ENCODE measurements at places on chromosomes 5 and 9.

DNA sequence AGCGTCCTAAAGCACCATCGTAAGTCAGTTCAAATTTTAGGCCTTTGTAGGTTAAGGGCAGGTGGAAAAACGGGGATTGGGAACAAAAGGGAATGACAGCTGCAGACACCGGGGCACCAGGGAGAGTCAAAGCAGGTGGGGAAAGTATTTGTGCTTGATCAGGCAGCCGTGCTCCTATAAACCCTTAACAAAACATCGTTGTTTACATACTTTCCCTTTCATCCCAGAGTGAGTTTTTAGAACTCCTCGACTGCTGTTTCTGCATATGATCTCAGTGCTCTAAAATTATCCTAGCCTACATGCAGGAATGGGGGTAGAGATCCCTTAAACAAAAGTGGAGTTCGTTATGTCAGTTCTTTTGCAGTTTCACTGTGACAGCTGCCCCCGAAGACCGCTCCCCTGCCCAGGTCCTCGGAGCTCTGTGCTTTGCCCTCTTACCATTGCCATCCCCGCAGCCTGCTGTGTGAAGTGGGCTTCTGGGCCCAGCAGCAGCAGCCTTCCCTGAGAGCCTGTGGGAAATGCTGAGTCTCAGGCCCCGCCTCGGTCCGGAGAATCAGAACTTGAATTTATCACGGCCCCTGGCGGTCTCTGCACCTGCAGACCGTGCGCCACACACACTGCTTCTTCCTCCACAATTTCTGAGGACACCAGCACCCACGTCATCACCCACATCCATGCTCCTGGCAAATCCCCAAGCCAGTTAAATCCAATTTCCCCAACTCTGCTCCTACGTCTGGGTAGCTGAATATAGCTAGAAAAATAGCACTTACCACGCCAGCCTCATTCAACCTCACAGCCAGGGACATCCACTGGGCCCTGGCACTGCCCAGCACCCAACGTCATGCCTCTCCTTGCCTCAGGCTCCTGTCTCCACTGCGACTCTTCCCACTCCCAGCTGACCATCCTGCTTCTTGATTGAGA is 86.8 kb downstream of the NSUN2 start:
- no peak for DNase-seq

DNA sequence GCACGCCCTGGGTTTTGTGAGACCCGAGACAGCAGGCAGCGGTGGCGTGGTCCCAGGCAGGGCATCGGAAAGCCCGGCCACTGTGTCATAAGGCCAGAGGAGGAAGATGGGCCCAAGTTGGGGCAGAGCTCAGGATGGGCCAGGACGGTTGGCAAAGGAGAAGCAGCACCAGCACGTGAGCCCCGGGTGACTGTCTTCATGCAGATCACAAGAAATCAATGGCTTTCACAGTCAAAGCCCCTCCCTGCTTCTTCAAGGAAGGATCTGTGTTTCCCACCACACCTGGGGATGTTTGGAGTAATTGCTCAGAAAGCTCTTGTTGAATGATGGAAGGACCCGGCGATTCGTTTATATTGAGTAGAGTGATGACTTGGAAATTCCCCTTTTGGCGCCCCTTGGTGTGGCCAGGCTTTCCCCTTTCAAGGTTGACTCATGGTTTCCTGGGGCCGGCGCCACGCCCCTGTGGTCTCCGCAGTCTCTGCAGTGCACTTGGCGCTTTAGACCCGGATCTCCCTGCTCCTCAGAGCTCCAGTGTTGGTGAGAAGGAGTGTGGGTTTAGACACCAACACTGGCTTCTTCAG is 52.1 kb downstream of the IL31RA start:
- peak; percentile 19 for DNase-seq

DNA sequence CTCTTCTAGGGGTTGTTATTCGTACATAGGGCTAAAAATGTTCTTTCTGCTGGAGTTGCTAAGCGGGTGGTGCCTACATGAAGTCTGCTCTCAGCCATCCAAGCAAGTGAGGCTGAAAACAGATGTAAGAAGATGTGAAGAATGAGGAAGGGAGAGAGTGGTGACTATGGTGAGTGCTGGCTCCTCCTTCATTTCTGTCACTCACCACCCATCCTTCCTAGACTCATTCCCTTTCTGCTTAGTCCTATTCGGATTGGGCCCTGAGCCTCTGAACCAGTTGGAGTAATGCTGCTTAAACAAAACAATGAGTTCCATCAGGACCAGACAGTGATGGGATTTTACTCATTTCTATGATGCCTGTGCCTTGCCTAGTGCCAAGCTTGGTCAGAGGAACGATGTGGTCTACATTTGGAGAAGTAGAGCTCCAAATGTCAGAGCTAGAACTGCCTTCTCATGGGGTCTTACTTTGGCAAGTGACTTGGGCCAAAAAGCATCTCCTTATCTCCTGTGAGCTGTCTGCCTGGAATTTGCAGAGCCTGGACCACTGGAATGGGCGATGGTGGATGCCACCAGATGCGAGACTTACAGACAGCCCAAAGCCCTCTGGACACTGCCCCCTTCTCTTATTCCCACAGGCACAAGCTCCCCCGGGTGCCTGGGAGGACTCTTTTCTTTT is 192.9 kb downstream of the FBXL7 start:
- no peak for DNase-seq

- DNase-seq = peak; percentile 16
These were observed 19.7 kb downstream of the TUSC1 start for GRCh38 chr9:25658571-25658970.

GRCh38 chr5:180211761-180212035 is 2.7 kb upstream of the RASGEF1C start:
- DNase-seq = no peak

DNA sequence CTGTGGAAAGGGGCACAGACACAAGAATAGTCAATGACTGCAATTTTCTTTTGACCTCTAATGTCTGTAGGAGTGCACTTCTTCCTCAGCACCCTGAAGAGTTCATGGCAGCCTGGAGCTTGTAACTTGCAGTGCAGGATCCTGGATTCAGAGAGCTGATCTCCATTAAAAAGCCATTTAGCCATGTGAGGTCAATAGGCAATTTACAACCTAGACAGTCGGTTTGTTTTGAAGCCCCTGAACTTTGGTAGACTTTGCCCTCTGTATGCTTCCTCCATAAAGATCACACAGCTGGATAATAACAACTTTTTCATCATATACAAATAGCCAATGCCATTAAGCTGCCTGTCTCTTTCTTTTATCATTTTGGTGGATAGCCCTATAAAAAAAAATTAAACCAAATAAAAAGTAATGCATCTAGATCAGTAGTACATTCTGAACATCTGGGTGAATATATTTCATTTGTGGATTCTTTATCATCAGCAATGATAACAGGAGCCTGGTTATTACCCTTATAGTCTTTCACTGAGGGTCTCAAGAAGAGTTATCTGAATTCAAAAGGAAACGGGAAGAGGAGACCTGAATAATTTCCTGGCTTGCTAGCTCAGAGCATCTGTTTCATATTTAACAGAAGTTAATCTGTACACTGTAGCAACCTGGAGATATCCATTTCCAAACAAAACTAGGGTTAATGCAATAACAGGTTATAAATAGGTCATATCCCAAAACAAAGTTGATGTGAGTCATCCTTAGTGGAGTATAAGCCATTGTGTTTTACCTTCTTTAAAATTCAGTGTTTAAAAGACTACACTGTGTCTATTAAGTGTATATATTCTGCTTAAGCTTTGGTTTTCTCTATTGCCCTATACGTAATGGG is 193.8 kb upstream of the ACTBL2 start:
- DNase-seq = peak; percentile 54

- DNase-seq = no peak
These were observed 225.3 kb upstream of the TLE4 start for GRCh38 chr9:79346350-79347020.

- no peak for DNase-seq
These were observed 23.1 kb downstream of the CXXC5 start for GRCh38 chr5:139671096-139671841.

DNA sequence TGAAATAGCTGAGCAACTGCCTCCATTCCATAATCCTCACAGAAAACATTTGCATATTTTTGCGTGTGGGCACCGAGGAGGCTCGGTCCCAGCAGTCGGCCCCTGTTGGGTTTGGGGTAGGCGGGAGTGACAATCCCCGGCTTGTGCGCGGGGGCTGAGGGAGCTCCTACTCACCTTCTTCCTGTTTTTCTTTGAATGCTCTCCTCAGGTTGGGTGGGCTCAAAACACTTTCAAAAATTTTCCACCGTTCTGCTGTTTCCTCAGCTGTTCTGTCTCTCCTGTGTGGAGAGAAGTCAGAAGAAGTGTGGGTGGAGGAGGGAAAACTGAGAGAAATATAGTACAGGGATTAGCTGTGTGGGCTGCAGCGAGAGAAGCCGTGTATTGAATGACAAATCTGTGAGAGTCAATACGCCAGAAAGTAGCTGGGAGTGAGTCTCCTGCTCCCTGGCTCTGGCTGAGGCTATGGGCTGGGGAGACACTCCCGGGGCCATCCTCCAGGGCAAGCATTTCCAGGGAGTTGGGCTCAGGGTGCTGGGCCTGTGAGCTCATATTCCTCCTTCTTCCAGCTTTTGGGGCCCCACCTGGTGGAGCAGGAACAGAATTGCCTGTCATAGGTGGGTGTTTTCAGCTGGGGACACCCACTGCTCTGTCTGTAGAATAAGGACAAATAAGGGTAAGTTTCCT is 84.7 kb downstream of the CMYA5 start:
- DNase-seq = peak; percentile 77

DNA sequence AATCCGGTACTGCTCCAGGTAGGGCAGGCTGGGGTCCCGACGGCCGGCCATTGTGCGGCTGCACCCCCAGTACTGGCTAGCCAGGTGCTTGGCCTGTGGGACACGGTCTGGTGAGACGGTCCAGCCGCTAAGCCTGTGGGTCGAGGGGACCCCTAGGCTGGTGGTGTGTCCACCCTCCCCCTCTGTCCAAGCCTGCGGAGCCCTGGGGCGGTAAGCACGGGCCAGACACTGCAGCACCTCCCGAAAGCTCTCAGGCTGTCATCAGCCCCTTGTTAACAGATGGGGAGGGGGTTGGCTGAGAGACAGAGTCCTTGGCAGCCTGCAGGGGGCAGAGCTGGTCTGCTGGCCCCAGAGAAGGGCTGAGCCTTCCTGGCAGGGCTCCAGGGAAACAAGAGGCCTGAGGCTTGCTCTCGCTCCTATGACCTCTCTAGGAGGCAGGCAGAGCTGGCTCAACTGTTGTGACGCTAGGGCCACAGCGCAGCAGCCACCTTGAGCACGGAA is 11.8 kb upstream of the MRNIP start:
- peak; percentile 47 for DNase-seq

DNA sequence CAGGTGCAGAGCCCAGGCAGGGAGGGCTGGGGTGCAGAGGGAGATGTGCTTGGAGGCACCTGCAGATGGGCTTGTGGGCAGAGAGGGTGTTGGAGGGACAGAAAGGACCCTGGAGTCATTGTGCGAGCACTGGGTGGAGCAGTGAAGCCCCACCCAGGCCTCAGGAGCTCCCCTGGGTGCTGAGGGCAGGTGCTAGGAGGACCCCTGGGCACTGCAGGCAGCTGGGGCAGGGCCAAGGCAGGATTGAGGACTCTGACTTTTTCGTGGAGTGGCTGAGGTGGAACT is 10.3 kb upstream of the SLC6A18 start:
- no peak for DNase-seq

DNA sequence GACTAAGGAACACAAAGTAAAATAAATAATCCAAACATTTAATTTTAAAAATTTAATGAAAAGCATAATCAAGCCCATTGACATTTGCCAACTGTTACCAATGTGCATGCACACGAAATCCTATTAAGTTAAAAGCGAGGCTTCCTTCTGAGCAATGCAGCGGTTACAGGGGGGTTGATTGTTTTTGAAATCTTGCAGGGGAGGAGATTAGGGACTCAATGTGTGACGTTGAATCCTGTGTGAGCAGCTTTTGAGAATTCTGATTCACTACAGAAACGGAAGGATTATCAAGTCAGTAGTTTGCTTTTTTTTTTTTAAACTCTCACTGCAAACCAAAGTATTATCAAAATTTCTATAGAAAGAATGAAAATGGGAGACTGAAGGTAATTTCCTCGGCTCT is 109.5 kb downstream of the PRKACG start:
- DNase-seq = no peak

GRCh38 chr5:157371655-157372471 is 88.2 kb upstream of the NIPAL4 start:
- no peak for DNase-seq

DNA sequence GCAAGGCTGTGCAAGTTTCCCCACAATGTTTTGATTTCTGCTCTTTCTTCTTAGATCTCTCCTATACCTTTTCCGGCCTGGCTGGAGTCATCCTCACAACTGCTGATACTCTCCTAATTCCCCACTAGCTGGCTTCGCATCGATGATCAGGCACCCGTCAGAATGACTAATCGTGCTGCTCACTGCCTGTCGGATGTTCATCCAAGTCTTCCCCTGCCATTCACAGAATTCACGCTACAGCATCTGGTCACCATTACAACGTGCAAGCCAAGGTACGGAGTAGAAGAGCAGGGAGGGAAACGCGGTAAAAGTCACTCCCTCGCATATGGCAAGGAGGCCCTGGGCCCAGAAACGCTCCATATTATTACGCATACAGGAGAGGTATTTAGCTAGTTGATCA is 35.1 kb downstream of the CDH10 start:
- no peak for DNase-seq

- DNase-seq = peak; percentile 44
These were observed 69.7 kb downstream of the GRAMD2B start for GRCh38 chr5:126492939-126493338.
